Substantia nigra (tissue), 51 donors: ENCODE measurements at places on chromosomes 7 and 10.

DNA sequence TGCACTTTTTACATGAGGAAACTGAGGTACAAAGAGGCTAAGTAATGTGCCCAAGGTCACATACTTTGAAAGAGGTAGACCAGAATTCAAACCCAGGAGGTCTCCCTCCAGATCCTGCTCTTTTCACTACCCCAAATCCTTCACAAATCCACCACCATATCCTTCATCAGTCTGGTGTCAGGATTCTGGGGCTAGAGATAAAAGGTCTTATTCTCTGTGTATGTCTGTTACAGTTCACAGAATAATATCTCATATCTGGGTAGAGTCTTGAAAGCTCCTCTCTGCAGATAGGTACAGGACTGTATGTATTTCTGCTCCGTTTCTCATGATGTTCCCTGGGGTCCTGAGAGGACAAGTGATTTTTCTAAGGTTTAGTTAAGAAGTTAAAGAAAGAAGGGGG is 4.9 kb downstream of the PIK3CG start:
- DNase-seq = no peak

- DNase-seq = no peak
Observed at GRCh38 chr7:13829231-13829630, 160.2 kb downstream of the ETV1 start.

DNA sequence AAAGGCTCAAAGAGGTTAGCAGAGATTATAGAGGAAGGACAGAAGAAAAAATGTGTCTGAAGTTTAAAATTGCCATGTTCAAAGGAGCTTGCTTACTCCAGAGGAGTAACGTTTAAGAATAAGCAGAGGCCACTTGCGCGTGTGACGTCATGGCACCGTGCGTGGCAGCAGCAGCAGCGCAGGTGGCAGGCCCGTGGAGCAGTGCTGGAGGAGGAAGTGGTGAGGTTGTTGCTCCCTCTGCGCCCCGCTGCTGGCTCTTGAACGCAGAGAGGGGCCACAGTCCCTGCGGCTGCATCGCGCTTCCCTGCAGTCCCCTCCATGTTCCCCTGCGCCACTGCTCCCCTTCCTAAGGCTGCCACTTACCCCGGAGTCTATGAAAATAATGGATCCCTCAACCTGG is 37.5 kb downstream of the GDI2 start:
- peak; percentile 34 for DNase-seq

DNA sequence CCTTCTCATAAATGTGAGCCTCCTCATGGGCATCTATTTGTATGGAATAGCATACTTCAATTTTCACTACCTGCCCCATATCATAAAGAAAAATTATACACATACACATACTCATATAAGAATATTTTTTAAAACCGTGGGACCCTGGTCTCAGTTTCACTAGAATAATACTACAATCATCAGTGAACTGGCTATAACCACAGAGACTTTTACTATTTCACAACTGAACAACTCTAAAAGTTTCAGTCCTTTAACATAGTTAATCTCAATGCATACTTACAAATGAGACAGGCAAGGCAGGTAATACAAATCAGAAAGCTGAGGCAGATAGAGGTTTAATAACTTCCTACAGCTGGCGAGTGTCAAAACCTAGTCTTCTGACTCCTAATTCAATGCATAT is 83.1 kb downstream of the LRRN3 start:
- DNase-seq = no peak

DNA sequence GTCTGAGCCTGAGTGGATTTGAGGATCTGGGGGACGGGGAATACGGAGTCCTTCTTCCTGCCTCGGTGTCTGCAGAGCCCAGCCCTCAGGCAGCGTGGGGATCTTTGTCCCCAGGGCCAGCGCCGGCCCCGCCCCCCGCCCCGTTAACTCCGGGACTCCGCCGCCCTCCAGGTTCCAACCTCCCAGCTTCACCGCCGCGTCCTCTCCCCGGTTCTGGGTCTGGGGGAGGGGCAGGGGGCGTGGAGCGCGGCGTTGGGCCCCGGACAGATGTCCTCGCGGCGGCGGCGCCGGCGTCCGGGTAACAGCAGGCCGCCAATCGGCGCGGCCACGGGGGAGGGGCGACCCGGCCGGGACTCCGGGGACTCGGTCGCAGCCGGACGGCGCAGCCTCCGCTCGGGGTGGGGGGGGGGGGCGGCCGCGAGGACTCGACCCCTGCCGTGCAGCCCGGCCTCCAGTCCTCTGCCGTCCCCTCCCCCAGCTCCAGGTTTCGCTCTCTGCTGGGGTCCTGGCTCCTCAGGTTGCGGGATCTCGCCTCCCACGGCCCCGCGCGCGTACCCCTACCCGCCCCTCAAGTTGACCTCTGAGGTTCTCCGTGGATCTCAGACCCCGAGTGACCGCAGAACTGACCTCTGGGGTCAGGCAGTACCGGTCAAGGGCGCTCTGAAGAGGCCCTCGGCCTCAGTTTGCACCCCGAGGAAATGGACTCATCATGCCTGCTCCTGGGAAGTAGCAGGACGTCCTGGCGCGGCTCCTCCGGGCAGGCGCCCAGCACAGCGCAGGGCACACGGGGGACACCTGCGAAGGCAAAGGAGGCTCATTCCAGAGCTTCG is 2.3 kb upstream of the ELFN1 start:
- no peak for DNase-seq

GRCh38 chr10:51642581-51642980 is 56.8 kb downstream of the CSTF2T start:
- DNase-seq = no peak

- no peak for DNase-seq
Observed at GRCh38 chr10:110540031-110540430, 27.5 kb upstream of the SMC3 start.

DNA sequence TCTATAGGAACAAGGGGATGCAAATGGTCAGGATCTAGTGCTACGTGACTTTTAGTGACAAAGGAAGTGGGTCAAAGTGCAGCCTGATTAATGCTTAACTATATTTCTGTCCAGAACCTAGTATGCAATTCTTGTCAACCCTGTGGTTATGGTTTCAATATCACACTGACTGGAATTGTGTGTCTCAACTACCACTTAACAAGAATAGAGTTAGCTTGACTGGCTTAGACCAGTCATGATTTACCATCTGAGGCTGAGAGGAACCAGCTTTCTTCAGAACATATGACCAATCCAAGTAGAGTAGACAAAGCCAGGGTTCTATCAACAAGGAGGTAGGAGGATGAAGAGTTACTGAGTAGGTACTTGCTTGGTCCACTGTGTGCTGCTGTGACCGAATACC is 54.4 kb downstream of the MYPN start:
- DNase-seq = no peak

GRCh38 chr7:45176091-45176490 is 18.5 kb downstream of the RAMP3 start:
- no peak for DNase-seq
